Endothelial cell of umbilical vein (primary cell): ENCODE measurements at places on chromosomes 11 and 22. TPM values are rescaled to one million over a fixed set of nuclear protein-coding genes. Genes with fewer than 3 reads are reported as not detected.

GRCh38 chr11:15194671-15195415, 80.1 kb downstream of the INSC start:
- no peaks in the 10 kb centered on the region for H3K4me1 ChIP-seq
- H3K27me3 ChIP-seq = no peaks in the 10 kb centered on the region
- no peaks in the 10 kb centered on the region for H3K36me3 ChIP-seq
- no peak overlapping the region for H3K4me3 ChIP-seq
- H3K27ac ChIP-seq = no peak overlapping the region

- H3K36me3 ChIP-seq = no peaks in the 10 kb centered on the region
- no peaks in the 10 kb centered on the region for H3K27me3 ChIP-seq
- H3K4me3 ChIP-seq = no peak overlapping the region
- H3K27ac ChIP-seq = no peak overlapping the region
- no peak for DNase-seq
- no peaks in the 10 kb centered on the region for H3K4me1 ChIP-seq
These were observed 103.5 kb downstream of the KCNA4 start for GRCh38 chr11:29913352-29913751.

DNA sequence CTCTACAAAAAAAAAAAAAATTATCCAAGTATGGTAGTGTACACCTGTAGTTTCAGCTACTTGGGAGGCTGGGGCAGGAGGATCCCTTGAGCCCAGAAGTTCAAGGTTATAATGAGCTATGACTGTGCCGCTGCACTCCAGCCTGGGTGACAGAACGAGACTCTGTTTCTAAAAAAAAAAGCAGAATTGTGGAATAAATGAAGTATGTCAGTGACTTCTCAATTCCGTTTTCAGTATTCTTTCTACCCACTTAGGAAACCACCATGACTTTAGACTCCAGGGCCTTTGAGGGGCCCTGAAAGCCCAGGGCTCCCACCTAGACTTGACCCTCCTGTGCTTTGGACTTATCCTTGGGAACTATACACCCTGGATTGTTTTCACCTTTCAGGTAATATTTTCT, 6.5 kb upstream of the NUP160 start:
- H3K27ac ChIP-seq = no peak overlapping the region
- H3K27me3 ChIP-seq = no peaks in the 10 kb centered on the region
- peaks cover 8% of the 10 kb centered on the region for H3K4me1 ChIP-seq
- DNase-seq = no peak
- H3K36me3 ChIP-seq = no peaks in the 10 kb centered on the region

DNA sequence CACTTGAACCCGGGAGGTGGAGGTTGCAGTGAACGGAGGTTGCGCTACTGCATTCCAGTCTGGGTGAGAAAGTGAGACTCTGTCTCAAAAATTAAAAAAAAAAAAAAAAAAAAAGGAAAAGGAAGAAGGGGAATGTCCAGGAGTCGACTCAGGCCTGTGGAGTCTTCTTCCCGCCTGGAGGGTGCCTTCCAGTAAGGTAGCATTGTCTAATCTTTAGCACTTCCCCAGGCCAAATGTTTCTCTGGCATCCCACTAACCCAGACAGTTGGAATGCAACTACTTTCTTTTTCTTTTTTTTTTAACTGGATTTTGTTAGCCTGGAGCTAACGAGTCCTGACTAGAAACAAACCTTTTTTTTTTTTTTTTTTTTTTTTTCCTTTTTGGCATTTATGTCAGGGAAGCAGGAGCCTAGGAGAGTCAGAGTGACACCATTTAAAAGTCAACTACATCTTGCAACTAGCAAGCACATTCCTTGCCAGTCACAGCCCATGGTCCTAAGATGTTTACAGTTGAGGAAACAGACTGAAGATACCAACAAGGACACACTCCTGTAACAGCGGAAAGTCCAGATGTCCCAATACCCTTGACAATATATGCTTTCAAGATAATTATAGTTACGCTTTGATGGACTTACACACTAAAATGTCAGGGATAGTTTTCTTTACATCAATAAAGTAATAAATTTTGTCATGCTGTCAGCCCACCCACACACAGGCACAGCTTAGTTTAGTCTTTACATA, 10.6 kb downstream of the PLET1 start:
- no peak overlapping the region for H3K4me3 ChIP-seq
- DNase-seq = no peak
- no peaks in the 10 kb centered on the region for H3K27me3 ChIP-seq
- no peaks in the 10 kb centered on the region for H3K36me3 ChIP-seq

DNA sequence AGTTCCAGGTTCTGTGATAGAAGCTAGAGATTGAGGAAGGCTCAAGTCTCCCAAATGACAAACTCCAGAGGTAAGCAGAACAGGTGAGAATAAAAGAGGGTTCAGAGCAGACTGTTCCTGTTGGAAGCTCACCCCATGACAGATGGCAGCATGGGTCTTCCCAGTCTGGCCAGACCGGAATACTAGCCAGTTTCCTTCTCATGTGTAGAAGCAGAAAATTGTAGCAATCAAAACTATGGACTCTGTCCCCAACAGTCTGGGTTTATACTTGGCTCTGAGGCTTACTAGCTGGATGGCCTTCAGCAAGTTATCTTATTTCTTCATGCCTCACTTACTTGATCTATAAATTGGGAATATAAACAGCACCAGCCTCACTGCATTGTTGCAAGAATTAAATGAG, 494.8 kb downstream of the MN1 start:
- H3K36me3 ChIP-seq = no peaks in the 10 kb centered on the region
- H3K4me3 ChIP-seq = no peak overlapping the region
- DNase-seq = no peak

DNA sequence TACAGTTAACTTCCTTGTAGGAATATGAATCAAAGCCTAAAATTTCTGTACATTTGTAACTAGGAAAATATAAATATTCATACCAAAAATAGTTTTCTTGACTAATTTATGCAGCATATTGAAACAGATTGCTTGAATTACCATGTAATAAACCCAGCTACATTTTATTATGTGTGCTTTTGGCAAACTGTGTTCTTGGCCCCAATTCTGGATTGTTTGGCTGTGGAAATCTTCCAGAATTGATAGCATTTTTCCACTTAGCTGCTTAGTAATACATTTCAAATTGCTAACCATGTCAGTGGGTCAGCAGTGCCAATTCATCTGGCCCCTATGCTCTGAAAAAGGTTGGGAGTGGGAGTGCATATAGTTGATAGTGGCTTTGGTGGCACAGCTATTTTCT, 32.3 kb downstream of the PDHX start:
- no peaks in the 10 kb centered on the region for H3K36me3 ChIP-seq
- no peak overlapping the region for H3K27ac ChIP-seq
- H3K27me3 ChIP-seq = no peaks in the 10 kb centered on the region
- no peaks in the 10 kb centered on the region for H3K4me1 ChIP-seq
- H3K4me3 ChIP-seq = no peak overlapping the region
- DNase-seq = no peak

- H3K27ac ChIP-seq = no peak overlapping the region
- H3K27me3 ChIP-seq = peaks cover 2% of the 10 kb centered on the region
- no peaks in the 10 kb centered on the region for H3K4me1 ChIP-seq
- H3K36me3 ChIP-seq = no peaks in the 10 kb centered on the region
These were observed 7.3 kb downstream of the SLC15A3 start for GRCh38 chr11:60944490-60945294.

GRCh38 chr11:4125141-4125540, 30.5 kb downstream of the RRM1 start:
- no peaks in the 10 kb centered on the region for H3K36me3 ChIP-seq
- DNase-seq = no peak
- no peaks in the 10 kb centered on the region for H3K27me3 ChIP-seq
- no peaks in the 10 kb centered on the region for H3K4me1 ChIP-seq
- H3K4me3 ChIP-seq = no peak overlapping the region

GRCh38 chr22:37599153-37599552, 9.5 kb upstream of the GGA1 start:
- no peak for DNase-seq
- no peaks in the 10 kb centered on the region for H3K36me3 ChIP-seq

GRCh38 chr22:27089264-27089663, 431.9 kb downstream of the MIAT start:
- H3K36me3 ChIP-seq = no peaks in the 10 kb centered on the region
- no peak overlapping the region for H3K4me3 ChIP-seq
- H3K27me3 ChIP-seq = peaks cover 10% of the 10 kb centered on the region
- DNase-seq = no peak

GRCh38 chr22:49963647-49964026, 3.1 kb downstream of the PIM3 start:
- peak overlapping the region; percentile 11 for H3K4me3 ChIP-seq
- DNase-seq = no peak
- H3K36me3 ChIP-seq = peaks cover 19% of the 10 kb centered on the region
- peaks cover 27% of the 10 kb centered on the region for H3K4me1 ChIP-seq
- peak overlapping the region; percentile 92 for H3K27ac ChIP-seq

GRCh38 chr22:37519268-37520195, at the start of gene CARD10:
CARD10 (minus strand) TSS chr22:37519415; CDS start chr22:37519200, 215 bp downstream.
- H3K4me1 ChIP-seq = peaks cover 9% of the 10 kb centered on the region
- H3K36me3 ChIP-seq = peaks cover 12% of the 10 kb centered on the region
- H3K4me3 ChIP-seq = peak within 1 kb of the TSS; percentile 84
- no peak within 1 kb of the TSS for H3K27ac ChIP-seq
- no peaks in the 10 kb centered on the region for H3K27me3 ChIP-seq
- DNase-seq = peak; percentile 33

GRCh38 chr22:20750461-20751184, 23.3 kb upstream of the SERPIND1 start:
- H3K36me3 ChIP-seq = peaks cover 8% of the 10 kb centered on the region
- peaks cover 13% of the 10 kb centered on the region for H3K4me1 ChIP-seq
- H3K27me3 ChIP-seq = no peaks in the 10 kb centered on the region
- peak overlapping the region; percentile 32 for H3K27ac ChIP-seq
- DNase-seq = peak; percentile 83
- no peak overlapping the region for H3K4me3 ChIP-seq

GRCh38 chr11:8080069-8080670, 841 bp upstream of the TUB start:
- H3K27ac ChIP-seq = no peak overlapping the region
- peaks cover 2% of the 10 kb centered on the region for H3K27me3 ChIP-seq
- no peak for DNase-seq
- no peaks in the 10 kb centered on the region for H3K36me3 ChIP-seq
- peak overlapping the region; percentile 42 for H3K4me3 ChIP-seq

- H3K27me3 ChIP-seq = no peaks in the 10 kb centered on the region
- DNase-seq = no peak
- H3K27ac ChIP-seq = no peak overlapping the region
- peaks cover 22% of the 10 kb centered on the region for H3K36me3 ChIP-seq
- H3K4me3 ChIP-seq = no peak overlapping the region
These were observed 29.4 kb upstream of the GRIK4 start for GRCh38 chr11:120482149-120482548.

GRCh38 chr11:39011797-39012196, 2413.8 kb upstream of the RAG2 start:
- no peak for DNase-seq
- no peaks in the 10 kb centered on the region for H3K27me3 ChIP-seq
- H3K4me3 ChIP-seq = no peak overlapping the region
- no peak overlapping the region for H3K27ac ChIP-seq
- no peaks in the 10 kb centered on the region for H3K4me1 ChIP-seq

- H3K27ac ChIP-seq = no peak overlapping the region
- no peaks in the 10 kb centered on the region for H3K4me1 ChIP-seq
- DNase-seq = no peak
- no peaks in the 10 kb centered on the region for H3K27me3 ChIP-seq
These were observed 395.9 kb upstream of the CCDC90B start for GRCh38 chr11:83681906-83682610.

- H3K27me3 ChIP-seq = no peaks in the 10 kb centered on the region
- H3K27ac ChIP-seq = no peak overlapping the region
- no peaks in the 10 kb centered on the region for H3K36me3 ChIP-seq
- no peak for DNase-seq
These were observed 13.5 kb downstream of the MCAT start for GRCh38 chr22:43129426-43130425.

DNA sequence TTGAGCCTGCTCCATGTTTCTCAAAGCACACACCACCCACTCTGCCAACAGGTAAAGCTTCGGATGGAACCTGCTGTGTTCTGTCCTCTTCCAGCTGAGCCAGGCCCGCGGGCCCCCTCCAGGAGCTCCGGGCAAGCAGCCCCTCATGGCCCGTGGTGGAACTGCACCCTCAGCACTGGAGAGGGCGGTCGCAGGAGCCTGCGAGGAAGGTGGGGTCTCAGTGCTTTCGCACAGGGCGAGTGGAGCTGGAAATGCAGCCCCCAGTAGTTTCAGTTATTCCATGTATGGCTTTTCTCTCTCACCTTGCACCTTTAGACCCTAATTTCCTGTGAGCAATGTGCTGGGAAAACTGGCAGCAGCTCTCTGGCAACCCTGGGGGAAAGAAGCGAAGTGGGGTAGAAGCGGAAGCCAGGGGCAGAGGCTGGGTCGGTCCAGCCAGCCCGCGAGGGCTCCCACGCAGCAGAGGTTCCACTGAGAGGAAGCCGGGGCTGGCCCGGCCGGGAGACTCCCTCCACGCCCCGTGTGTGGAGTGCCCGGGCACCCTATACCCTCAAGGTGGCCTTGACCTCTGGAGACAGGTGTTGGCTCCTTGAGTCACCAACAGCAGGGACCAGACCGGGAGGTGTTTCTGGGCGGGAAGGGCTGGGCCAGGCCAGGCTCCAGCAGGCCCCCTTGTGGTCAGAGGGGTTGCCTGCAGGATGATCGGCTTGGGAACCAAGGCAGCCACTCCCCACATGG, 119.9 kb upstream of the TMEM45B start:
- no peak overlapping the region for H3K4me3 ChIP-seq
- H3K27me3 ChIP-seq = no peaks in the 10 kb centered on the region
- no peaks in the 10 kb centered on the region for H3K36me3 ChIP-seq
- peak; percentile 28 for DNase-seq
- H3K27ac ChIP-seq = no peak overlapping the region

DNA sequence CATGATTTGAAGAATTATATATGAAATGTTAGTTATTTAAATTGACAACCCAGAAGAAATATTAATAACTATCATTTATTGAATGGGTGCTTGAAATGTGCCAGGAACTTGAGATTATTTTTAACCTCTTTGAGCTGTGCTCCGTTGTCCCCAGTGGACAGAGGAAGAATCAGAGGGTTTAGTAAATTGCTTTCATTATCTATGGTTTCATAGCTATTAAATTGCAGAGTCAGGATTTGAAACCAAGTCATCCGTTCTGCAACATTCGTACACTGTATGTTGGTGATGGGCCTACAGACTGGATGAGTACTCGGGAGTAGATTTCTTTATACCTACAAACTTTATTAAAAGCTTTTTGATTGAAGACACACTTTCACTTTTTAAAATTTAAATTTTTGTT, 4.9 kb downstream of the HSD17B12 start:
- H3K4me3 ChIP-seq = no peak overlapping the region
- H3K27me3 ChIP-seq = no peaks in the 10 kb centered on the region
- H3K27ac ChIP-seq = no peak overlapping the region
- H3K36me3 ChIP-seq = peaks cover 2% of the 10 kb centered on the region

- no peak for DNase-seq
- no peak overlapping the region for H3K27ac ChIP-seq
- H3K27me3 ChIP-seq = no peaks in the 10 kb centered on the region
- H3K36me3 ChIP-seq = no peaks in the 10 kb centered on the region
- H3K4me1 ChIP-seq = no peaks in the 10 kb centered on the region
- H3K4me3 ChIP-seq = no peak overlapping the region
These were observed 38.6 kb upstream of the PDE2A start for GRCh38 chr11:72712841-72713240.

PGR gene
- total RNA-seq = not detected in 2 replicates

KCNE3 gene
- 1.3 and 2.2 TPM in 2 replicates for total RNA-seq

LRRC10B gene
- not detected in 2 replicates for total RNA-seq

ZDHHC13 gene
- total RNA-seq = 50.1 and 52.9 TPM in 2 replicates

PATE4 gene
- not detected in 2 replicates for total RNA-seq

RBMXL2 gene
- 0.51 TPM in 1 of 2 replicates, not detected in the other for total RNA-seq

ZFTA gene
- 25.2 and 32.0 TPM in 2 replicates for total RNA-seq

CSNK1E gene
- 261 and 262 TPM in 2 replicates for total RNA-seq

BARX2 gene
- not detected in 2 replicates for total RNA-seq

CDKN1C gene
- 5.2 and 9.0 TPM in 2 replicates for total RNA-seq
